Omental fat pad (tissue), 4 donors: ENCODE measurements at places on chromosomes 1 and 21. TPM values are rescaled to one million over a fixed set of nuclear protein-coding genes. Genes with fewer than 3 reads are reported as not detected.

LGR6 gene
- 0.28 TPM for total RNA-seq

PLPP3 gene
- 251 TPM for total RNA-seq

DIRAS3 gene
- total RNA-seq = 3.4 TPM

LMX1A gene
- total RNA-seq = not detected

CD53 gene
- 58.8 TPM for total RNA-seq

RORC gene
- 2.0 TPM for total RNA-seq

HJV gene
- total RNA-seq = not detected

FAM177B gene
- not detected for total RNA-seq

GCSAML gene
- total RNA-seq = not detected

C1orf216 gene
- 28.8 TPM for total RNA-seq

CLCNKA gene
- total RNA-seq = 2.4 TPM

PGLYRP3 gene
- not detected for total RNA-seq

OR6N1 gene
- not detected for total RNA-seq

TNFRSF1B gene
- total RNA-seq = 65.7 TPM

AIM2 gene
- total RNA-seq = 0.84 TPM

LCE1D gene
- not detected for total RNA-seq

TMEM200B gene
- total RNA-seq = 8.7 TPM

CDC7 gene
- 1.4 TPM for total RNA-seq

SELP gene
- 74.5 TPM for total RNA-seq

POU3F1 gene
- not detected for total RNA-seq

BRINP3 gene
- total RNA-seq = not detected

IFNAR1 gene
- total RNA-seq = 53.3 TPM

ANGPTL1 gene
- total RNA-seq = 127 TPM

ZNF683 gene
- not detected for total RNA-seq

OLFML3 gene
- 173 TPM for total RNA-seq

ADAMTS5 gene
- 28.4 TPM for total RNA-seq

APH1A gene
- 101 TPM for total RNA-seq

CIART gene
- 1.3 TPM for total RNA-seq

CERS2 gene
- total RNA-seq = 144 TPM

ASCL5 gene
- total RNA-seq = not detected

CRNN gene
- not detected for total RNA-seq

KIF14 gene
- 1.1 TPM for total RNA-seq

CSDE1 gene
- total RNA-seq = 1,020 TPM

SMG5 gene
- 53.7 TPM for total RNA-seq

GUCA2B gene
- total RNA-seq = not detected

ZNF124 gene
- 18.6 TPM for total RNA-seq

TNN gene
- total RNA-seq = 0.48 TPM

ADORA1 gene
- total RNA-seq = 4.3 TPM

AGBL4 gene
- total RNA-seq = 0.36 TPM
